Tibial artery (tissue), 4 donors: ENCODE measurements at places on chromosomes 6 and 20.

DNA sequence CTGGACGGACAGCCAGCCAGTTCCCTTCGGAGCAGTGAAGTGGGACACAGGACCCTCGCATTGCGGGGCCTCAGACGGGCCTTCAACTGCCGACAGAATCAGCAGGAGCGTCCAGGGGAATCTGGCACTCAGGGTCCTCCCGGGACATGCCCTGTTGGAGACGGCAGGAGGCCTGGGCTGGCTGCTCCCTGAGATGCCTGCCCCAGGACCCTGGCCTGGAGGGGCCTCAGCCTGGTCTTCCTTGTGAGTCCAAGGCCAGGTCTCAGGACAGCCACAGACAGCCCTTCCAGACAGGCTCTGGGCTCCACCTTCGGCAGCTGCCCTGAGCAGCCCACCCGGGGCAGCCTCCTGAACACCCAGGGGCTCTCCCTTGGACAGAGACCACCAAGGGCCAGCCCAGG is 14.6 kb upstream of the HELZ2 start:
- no peak for DNase-seq

DNA sequence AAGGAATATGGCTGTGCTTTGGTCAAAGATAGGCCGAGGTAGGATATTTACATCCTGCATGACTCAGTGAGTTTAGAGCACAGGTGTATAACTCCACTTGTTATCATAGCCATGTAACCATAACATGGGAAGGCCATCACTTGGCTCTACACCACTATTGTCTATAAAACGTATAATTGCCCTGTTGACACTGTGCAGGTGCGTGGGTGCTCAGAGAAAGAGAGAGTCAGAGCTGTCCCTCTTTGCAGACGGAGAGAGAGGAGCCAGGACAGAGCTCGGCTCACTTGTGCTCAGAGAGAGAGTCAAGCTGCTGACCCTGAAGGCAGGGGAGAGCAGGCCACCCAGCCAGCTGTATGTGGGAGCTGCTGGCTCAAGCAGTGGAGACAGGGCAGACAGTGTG is 46.0 kb downstream of the OR2B6 start:
- no peak for DNase-seq

GRCh38 chr6:69881322-69882151 is 15.2 kb downstream of the COL19A1 start:
- no peak for DNase-seq

DNA sequence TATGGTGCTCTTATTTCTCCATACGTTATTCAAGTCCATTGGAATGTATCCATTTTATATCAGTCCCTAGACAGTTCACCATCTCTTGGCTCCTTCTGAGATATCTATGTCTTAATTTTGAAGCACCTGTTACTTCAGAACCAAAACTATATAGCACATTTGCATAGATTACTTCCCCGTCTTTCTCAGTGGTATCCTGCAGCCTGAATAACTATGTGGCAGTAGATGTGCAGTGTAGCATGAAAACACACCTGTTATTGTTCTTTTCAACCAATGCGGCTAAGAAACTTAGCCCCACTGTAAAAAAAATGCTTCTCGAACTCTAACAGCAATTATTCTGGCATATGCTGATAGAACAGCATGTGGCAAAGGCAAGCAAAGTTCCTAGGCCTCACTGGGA is 1184.4 kb upstream of the ADGRB3 start:
- DNase-seq = no peak
